ENCODE measurements at places on chromosomes 16 and 17.

DNA sequence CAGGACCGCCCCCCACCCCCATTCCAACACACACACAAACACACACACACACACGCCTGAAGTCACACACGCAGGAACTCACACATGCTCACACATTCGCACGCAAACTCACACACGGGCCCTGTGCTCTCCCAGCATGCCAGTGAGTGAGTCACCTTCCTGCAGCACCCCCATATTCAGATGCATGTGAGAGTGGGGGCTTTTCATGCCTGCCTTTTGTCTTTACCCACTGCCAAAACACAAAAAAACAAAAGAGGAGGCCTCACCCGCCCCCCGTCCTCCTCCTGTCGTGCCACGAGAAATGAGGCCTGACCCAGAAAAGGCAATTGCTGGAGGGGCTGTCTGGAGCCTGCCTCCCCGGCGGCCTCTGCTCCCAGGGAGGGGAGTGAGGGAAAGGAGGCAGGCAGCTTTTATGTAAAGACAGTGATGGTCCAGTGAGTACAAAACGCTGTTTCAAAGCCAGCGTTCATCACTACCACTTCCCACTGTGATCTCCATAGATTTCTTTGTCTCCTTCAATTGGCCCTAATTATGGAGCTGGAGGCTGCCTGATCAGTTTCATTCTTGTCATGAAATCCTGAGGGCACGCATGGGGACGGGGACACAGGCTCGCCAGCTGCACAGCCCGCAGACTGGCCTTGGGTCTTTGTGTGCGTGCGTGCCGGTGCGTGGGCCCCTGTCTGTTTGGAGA, 29.5 kb upstream of the GSE1 start:
- DNase-seq: no peak

GRCh38 chr17:51152766-51153209, 571 bp upstream of the NME1 start:
- DNase-seq: no peak

DNA sequence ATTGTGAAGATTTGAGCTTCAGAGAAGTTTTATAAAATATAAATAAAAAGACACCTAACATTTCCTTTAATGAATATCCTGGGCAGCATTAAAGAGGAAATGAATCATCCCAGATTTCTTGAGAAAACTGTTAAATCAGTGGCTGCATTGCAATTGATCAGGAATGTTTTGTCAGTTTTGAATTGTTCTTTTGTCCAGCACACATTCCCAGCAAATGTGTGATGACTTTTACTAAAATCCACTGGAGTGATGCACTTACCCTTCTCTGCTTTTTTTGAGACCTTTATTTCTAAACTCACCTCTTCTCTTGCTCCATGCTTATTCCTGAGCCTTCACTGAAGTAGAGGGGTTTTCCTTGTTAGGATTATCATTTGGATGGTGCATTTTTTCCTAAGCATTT, 1307.2 kb downstream of the CDH8 start:
- no peak for DNase-seq

DNA sequence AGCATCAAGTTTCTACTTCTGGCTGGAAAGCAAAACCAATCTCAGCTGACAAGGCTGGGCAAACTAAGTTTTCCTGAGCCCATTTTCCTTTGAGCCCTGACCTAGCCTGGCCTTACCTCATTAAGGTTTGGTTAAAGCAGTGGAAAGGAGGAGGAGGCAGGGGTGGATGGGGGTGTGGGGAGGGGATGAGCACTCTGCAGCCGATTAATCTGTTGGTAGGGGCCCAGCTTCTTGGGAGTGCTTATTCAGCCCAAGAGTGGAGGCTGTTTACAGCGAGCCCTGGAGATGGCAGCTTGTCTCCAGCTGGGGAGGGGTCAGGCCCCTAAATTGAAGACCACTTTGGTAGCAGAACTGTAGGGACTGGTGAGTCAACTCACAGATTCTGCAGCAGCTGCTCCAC, 12.0 kb downstream of the SMCR8 start:
- no peak for DNase-seq

DNA sequence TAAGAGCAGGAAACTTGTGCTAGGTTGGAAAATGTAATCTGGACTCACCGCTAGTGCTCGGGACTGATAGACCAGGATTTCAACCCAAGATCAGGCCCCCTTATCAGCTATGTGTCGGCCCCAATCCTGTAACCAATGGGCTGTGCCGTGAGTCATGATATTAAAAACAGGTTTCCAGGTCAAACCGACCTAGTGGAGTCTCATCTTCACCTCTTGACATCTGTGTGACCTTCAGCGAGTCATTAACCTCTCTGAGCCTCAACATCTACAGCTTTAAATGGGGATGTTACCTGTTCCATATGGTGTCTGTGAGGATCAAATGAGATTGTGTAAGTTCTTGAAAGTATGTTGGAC, 512 bp downstream of the PMM2 start:
- DNase-seq: no peak

GRCh38 chr17:66255112-66255511, 25.9 kb upstream of the APOH start:
- peak; percentile 35 for DNase-seq

GRCh38 chr16:50602126-50602525, 53.9 kb downstream of the NKD1 start:
- DNase-seq: no peak

- DNase-seq: no peak
Measured at GRCh38 chr17:71334048-71334751, 786.6 kb upstream of the SOX9 start.

- DNase-seq: no peak
Measured at GRCh38 chr17:66695098-66695497, 139.8 kb upstream of the CACNG5 start.

DNA sequence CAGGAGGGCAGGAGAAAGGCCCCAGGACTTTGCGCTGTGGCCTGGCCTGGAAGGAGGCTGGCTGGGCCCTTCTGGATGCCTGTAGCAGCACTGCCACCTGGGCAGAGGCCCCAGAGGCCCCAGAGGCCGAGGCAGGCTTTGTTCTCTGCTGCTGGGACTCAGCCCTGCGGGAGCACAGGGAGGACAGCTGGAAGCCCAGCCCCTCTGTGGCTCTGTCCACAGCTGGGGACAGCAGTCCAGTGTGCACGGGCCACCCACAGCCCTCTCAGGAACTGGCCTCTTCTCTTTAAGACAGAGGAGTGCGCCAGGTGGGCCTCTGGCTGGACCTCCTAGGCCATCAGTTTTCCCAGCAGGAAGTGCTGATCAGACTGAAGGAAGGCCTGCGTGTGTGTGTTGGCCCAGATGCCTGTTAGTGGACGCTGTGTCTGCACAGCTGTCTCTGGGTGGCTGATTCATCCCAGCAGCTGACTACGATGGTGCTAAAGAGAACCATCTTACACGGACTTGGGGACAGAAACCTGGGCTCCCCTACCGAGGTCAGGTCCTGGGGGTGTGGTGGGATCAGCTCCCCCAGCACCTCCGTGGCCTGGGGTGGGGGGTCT, 26.9 kb upstream of the ZNF750 start:
- no peak for DNase-seq

- no peak for DNase-seq
Measured at GRCh38 chr16:84509032-84509950, 4.8 kb upstream of the MEAK7 start.

- DNase-seq: no peak
Measured at GRCh38 chr16:58123896-58124600, 5.1 kb downstream of the CFAP20 start.

- DNase-seq: no peak
Measured at GRCh38 chr17:75900691-75901533, 3.8 kb downstream of the MRPL38 start.

DNA sequence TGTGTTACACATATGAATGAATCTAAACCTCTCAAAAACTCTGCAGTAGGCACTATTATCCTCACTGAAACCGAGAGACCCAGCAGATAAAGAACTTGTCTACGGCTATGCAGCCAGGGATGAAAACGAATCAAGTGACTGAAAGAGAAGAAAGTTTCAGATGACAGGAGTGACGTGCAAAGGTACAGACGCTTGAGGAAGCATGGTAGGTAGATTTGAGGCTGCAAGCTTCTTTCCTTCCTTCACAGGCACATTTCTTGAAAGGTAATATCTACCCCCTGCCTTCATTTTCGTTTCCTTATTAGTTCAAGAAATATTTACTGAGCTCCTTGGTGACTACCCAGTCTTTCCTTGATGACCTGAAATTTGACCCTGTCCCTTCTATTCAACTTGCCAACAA, 211.5 kb upstream of the AXIN2 start:
- DNase-seq: no peak

GRCh38 chr16:5615868-5616642, 518.5 kb upstream of the EEF2KMT start:
- DNase-seq: no peak

DNA sequence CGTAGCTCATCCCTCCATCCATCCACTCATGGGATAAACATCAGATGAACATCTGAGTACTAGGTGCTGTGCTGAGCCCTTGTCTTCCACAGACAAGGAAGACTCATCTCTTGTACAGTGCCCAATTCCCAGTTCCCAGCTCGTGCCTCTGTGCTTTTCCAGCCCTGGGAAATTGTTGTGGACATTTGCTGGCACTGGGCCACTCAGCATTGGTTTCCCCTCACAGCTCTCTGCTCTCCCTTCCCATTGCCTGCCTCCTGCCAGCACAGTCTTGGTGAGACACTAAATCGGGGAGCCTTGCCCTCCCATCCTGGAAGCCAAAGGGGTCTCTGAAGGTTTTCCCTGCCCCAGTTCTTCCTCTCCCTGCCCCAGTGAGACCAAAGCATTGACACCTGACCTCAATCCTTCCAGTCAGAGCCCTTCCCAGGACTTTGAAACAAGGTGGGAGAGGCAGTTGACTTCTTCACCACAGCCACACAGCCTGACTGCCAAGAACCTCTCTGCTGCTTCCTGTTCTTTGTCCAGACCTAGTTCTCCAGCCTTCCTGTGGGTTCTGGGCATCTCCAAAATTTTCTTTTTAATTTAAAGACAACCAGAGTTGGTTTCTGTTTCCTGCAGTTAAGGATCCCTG, 50.2 kb downstream of the WSB1 start:
- no peak for DNase-seq

GRCh38 chr17:73265646-73266640, 4.3 kb upstream of the CPSF4L start:
- no peak for DNase-seq

DNA sequence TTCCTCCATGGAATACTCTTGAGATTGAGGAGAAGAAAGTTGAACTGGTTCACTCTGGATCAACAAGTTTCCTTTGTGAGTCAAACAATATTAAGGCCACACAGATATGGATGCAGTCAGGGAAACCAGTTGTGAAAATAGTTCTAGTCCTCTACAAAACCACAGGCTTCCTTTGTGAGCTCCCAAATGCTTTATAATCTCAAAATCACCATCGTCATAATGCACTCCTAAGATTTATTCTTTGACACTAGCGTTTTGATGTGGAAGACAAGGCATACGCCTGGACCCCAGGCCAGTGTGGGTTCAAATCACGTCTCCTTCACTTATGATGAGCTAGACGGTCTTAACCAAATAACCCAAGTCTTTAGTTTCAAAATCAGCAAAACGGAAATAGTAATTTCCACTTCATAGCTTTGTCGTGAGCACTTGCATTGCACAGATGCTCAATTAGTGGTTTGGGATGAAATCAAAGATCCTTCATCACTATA, 142.6 kb downstream of the STX8 start:
- DNase-seq: no peak

GRCh38 chr16:1612320-1613111, at the start of gene CRAMP1:
TSS of gene CRAMP1 (plus strand) at chr16:1612360. CDS start at chr16:1614640, 2,280 bp downstream.
- DNase-seq: no peak

DNA sequence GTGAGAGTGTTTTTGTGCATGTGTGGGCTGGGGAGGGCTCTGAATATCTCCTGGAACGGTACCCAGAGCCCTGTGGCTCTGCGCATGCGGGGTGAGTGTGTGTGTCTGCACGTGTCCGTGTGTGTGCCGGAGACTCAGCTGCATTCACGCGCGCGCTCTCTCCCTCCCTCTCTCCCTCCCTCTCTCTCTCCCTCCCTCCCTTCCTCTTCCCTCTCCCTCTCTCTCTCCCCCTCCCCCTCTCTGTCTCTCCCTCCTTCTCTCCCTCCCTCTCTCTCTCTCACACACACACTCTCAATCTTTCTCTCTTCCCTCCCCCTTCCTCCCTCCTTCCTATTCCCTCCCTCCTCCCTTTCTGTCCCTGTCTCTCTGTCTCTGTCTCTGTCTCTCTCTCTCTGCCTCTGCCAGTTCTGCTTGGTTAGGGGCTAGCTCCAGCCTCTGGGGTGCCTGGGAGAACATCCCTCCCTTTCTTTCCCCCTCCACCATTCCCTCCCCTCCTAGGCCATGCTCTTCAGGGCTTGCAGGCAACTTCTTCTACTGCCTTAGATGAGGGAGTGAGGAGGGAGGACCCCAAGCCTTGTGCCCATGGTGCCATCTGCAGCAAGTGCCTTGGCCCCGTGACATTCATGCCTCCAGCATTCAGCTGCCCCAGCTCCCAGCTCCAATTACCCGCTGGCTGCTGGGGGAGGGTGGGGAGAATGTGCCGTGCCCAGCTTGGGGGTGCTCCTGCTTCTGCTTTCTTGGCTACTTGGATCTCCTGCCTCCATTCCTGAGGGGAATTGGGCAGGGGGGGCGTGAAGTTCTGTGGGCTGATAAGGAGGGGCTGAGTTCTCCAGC, 6.4 kb downstream of the THRA start:
- DNase-seq: peak; percentile 67

DNA sequence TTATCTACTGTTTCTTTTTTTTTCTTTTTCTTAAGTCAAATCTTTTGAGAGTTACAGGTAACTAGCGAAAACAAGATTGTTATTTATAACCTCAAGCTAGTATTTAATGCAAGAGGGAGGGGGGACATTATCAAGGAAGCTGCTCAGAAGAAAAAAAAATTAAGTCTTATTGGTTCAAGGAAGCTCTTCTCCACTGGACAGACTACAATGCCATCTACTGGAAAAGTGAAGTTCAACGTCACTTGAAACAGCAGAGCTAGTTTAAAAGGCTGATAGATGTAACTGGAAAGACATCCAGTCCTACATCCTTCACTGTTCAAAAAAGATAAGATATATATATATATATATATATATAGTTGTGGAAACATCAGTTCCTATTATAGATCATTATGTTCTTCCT, 418.0 kb upstream of the PSMD7 start:
- peak; percentile 16 for DNase-seq

DNA sequence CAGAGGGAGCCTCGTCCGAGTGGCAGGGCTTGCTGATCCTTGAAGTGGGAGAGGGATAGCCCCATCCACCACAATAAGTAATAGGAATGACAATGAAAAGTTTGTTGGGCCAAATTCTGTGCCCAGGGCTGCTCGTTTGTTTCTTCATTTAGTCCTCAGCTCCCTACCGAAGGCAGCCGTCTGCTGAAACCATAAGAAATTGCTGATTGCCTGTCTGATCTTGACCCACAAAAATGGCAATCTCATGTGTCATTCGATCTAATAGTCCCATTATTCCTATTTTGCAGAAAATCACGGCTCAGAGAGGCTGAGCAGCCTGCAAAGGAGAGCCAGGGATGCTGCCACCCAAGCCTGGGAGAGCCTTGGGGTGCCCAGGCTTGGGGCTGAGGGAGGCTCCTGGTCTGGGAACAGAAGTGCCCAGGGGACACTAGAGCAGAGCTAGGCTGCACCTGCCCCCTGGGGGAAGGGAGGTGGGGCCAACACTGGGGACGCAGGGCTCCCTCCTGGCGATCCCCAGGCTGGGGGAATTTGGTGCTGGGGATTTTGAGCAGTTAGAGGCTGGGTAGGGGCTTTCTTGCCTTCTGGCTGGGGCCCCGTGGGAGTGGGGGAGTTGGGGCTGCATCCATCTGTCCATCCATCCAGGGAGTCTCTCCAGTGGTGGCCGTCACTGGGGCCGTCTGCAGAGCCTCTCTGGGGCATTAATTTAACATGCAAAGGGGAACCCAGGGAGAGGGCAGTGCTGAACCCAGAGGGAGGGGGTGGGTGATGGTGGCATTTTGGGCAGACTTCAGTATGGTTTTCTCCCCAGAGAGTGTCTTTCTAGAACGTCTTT, 53.5 kb downstream of the SOCS1 start:
- no peak for DNase-seq

Data from GF-D8 (cell line).